HCT116 (cell line): ENCODE measurements at places on chromosomes 7 and 10.
A peak's percentile ranks its signal among the peaks of the same experiment; 100 is the strongest.

DNA sequence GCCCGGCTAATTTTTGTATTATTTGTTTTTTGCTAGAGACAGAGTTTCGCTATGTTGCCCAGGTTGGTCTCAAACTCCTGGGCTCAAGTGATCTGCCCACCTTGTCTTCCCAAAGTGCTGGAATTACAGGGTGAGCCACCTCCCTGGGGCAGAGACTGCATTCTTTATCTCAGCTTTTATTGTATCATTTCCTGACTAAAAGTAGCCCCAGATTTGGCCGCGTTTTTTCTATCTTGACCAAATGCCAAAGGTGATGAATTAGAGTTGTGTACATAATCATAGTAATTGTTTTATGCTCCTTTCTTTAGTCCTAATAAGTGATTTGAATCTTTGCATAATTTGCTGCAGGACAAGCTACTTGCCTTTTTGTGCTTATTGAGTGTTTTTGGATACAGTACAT lies 3.1 kb upstream of the SMNDC1 start:
- DNase-seq = no peak

GRCh38 chr10:101466016-101466912 lies 112.3 kb downstream of the BTRC start:
- DNase-seq = no peak

DNA sequence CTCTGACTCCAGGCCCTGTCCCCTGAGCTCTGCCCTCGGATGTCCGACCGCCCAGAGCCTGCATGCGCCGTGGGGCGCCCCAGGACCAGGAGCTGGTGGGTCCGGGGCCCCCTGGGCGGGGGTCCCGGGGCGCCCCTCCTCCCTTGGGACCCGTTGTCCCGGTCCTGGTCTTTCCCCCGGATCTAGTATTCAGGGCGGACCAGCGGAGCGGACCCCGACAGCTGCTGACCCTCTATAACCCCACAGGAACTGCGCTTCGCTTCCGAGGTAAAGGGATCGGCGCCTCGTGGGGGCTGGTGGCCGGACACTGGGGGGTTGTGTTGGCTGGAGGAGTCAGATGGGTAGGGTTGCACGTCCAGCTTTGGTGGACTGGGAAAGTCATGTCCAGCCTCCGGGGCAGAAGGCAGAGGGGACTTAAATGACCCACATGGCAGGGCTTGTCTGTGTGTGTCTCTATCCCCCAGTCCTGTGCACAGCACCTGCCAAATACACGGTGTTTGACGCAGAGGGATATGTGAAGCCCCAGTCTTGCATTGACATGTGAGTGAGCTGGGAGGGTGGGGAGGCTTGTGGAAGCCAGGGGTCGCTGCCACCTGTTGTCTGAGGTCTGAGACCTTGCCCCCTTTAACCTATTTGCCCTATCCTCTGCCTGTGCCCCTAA lies 520 bp downstream of the MOSPD3 start:
- DNase-seq = no peak

DNA sequence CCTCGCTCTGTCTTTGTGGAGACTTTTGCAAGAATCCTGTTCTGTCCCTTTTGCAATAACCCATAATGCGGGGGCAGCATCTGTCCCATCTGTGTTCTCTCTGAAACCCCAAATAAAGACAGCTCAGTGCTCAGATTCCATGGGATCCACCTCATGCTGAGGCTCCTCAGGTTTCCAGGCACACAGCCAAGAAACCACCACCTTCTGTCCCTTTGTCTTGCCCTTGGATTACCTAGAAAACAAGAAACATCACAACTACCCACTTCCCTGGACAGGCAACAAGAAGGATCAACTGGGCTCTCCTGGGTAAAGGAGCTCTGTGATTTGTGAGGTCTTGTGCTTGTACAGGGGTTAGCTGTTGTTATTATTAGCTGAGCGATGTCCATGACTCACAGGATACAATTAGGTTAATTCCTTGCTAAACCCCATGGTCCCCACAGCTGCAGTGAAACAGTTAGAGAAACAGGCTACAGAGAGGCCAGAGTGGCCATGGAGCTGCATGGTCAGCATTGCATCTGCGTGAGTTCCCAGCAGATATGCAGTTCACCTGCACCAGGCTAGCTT lies 50.2 kb downstream of the CXCL12 start:
- no peak for DNase-seq

DNA sequence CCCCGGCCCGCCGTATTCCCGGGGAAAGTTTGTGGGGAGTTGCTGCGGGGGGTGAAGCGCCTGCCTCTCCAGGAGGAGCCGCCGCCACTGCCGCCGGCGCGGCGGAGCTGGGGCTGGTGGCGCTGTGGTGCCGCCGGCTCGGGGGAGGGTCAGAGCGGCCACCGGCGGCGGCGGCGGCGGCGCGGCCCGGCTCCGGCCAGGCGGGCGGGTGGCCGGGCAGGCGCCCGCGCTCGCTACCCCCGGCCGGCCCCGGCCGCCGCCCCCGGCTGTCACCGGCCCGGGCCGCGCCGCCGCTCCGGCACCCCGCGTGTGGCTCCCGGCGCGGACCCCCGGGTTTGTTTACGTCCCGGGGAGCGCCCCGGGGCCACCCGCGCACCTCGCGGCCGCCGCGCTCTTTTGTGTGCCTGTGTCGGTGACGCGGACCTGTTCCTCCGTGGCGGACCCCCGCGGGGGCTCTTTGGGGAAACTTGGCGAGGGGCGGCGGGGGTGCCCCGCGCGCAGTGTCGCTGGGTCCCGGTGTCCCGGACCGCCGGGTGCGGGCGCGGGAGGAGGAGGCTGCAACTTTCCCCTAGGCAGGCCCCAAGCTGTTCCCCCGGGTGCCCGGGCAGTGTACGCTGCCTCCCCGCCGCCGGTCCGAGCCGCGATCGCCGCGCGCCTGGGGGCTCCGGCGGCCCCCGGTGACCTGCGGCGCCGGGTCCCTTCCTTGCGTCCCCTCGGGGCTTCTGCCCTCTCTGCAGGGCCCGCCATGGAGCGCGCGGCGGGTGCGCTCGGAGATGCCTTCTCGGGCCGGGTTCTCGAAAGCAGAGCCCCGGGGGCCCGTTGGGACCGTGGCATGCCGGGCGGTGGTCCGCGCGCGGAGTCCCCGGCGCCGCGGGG lies 593 bp upstream of the CUX1 start:
- DNase-seq = no peak

DNA sequence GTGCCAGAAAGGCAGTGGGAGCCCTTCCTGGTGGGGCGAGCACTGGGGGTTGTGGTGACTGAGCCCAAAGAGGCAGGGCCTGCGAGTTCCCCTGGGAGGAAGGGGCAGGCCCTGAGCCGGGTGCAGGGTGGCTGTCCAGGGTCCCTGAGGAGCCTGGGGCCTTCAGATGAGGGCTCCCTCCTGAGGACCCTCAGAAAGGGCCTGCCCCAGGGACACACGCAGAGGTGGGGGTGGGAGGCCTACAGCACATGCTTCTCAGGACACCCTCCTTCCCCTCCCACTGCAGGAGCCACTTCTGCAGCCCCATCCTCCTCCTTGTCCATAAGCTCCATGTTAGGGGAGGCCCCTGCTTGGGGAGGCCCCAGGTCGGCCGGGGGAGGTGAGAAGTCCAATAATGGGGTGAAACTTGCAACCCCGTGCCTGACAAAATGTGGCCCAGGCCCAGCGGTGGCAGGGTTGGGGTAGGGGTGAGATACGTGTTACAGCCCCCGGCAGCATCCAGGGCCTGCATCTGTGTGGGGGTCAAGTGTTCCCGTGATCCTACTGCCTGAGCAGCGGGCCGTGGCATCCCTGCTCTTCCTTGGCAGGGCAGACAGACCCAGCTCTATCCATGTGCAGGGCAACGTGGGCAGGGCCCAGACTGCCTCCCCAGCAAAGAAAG lies 31.8 kb upstream of the RET start:
- no peak for DNase-seq

GRCh38 chr7:96837593-96837992 lies 127.9 kb upstream of the SEM1 start:
- DNase-seq = no peak

DNA sequence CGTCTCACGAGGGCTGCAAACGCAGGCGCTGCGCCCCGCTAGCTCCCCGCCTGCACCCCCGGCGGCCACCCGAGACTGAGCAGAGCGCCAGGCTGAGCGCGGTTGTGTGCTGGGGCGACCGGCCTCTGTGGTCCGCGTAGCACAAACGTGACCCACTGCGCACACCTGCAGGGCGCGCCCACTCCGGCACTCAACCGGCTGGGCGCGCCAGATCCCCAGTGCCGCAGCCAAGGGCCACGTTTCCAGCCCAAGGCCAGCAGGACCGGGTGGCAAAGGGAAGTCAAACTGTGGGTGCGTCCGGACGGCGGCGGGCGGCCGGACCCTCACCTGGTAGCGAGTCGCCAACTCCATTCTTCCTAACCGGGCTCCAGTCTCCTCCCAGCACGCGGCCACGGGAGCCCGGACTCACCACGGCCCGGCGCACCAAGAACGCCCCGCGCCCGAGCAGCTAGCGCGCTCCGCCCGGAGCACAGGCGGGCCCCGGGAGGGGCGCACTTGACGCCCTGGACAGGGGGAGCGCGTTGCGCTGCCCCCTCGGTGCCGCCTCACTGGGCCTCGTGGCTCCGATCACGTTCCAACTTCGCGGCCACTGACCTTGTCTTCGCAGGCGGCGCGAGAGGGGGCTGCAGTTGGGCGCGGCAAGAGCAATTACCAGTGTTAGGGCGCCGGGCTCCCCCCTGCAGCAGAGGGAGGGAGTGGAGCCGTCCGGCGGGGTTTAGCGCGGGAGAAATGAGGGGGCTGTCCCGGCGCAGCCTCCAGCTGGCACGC lies at the start of gene CDCA7L:
Gene CDCA7L, minus strand, starts transcription at position 446 of the 768 bp plus-strand sequence. Its CDS starts 95 bp downstream, at position 351.
- peak; percentile 71 for DNase-seq

DNA sequence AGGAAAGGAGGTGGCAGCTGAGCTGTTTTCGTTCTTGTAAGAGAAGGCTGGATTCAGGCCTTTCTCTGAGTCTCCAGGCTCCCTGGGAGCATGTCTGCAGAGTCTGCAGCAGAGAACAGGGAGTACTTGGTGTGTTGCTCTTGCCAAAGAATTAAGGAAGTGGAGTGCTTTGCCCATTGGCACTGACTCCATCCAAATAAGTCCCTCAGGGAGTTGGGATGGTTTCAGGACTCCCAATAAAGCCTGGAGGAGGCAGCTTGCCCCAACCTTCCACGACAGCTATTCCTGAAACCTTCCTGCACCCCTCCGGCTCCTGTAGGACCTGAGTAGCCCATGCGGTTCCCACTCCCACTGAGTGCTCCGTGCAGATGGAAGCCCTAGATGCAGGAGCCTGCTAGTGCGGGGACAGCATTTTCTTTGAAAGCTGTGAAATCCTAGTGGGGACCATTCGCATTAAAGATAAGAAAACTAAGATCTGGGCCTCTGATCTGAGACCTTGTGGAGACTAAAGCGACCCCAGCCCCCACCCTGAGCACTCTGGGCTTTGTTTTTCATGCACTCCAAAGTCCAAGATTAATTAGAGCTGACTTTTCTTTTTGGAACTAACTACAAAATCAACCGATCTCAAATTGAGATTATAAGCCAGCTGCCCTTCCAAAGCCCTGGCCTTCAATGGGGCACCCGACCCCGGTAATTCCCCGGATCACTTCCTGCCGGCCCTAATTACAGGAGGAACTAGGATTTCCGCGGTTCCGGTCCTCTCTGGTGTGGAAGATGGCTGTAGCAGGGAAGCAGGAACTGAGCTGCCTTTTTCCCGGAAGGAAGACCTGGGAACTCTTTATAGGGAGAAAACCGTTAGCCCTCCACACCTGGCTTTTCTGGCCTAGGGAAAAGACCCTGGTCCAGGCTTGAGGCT lies 110.2 kb downstream of the COL13A1 start:
- no peak for DNase-seq

GRCh38 chr10:53256623-53257022 lies 484.0 kb upstream of the MBL2 start:
- DNase-seq = no peak

GRCh38 chr7:99707096-99707495 lies 27.3 kb upstream of the CYP3A5 start:
- no peak for DNase-seq

DNA sequence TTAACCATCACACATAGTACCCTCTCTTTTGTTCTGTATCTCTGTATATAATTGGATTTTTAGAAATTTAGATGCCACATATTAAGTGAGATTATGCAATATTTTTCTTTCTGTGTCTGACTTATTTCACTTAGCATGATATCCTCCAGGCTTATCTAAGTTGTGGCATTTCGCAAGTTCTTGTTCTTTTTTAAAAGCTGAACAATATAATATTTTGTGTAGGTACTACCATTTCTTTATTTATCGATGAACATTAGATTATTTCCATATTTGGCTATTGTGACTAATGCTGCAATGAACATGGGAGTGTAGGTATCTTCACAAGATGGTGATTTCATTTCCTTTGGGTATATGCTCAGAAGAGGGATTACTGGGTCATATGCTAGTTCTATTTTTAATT lies 295.0 kb downstream of the SUGCT start:
- no peak for DNase-seq

GRCh38 chr7:76011442-76011861 lies 17.1 kb upstream of the TMEM120A start:
- DNase-seq = no peak

DNA sequence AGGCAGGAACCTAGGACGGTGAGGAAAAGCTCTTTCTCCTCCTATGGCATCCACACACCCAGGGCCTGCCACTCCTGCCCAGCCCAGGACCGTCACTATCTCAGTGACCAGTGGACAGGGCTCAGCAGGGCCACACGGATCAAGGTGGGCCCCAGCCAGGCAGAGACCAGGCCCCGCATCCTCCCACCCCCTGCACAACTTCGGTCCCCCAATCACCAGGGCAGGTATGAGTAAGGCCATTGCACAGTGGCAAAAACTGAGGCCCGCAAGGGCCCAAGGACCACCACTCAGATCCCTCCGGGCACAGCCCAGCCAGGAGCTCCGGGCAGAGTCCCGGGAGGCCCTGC lies 30.3 kb downstream of the OAT start:
- no peak for DNase-seq
